ENCODE measurements at places on chromosomes 16 and 17.

- peak; percentile 59 for DNase-seq
These were observed 593 bp downstream of the GFER start for GRCh38 chr16:1984347-1985225.

GRCh38 chr17:80585890-80586845 lies 41.5 kb downstream of the RPTOR start:
- DNase-seq = peak; percentile 86

GRCh38 chr16:27103954-27104353 lies 37.2 kb downstream of the C16orf82 start:
- no peak for DNase-seq

- no peak for DNase-seq
These were observed 785.5 kb upstream of the RBFOX1 start for GRCh38 chr16:6547131-6547530.

- DNase-seq = peak; percentile 32
These were observed 507.1 kb downstream of the WWOX start for GRCh38 chr16:78606545-78606944.

- no peak for DNase-seq
These were observed 394 bp upstream of the CPD start for GRCh38 chr17:30378241-30378824.

- DNase-seq = no peak
These were observed 20.7 kb downstream of the LRRC75A start for GRCh38 chr17:16471295-16471694.
